ENCODE measurements at places on chromosomes 3 and 15.

- DNase-seq, result no peak
These were observed 4.0 kb upstream of the PHGR1 start for GRCh38 chr15:40346579-40347558.

DNA sequence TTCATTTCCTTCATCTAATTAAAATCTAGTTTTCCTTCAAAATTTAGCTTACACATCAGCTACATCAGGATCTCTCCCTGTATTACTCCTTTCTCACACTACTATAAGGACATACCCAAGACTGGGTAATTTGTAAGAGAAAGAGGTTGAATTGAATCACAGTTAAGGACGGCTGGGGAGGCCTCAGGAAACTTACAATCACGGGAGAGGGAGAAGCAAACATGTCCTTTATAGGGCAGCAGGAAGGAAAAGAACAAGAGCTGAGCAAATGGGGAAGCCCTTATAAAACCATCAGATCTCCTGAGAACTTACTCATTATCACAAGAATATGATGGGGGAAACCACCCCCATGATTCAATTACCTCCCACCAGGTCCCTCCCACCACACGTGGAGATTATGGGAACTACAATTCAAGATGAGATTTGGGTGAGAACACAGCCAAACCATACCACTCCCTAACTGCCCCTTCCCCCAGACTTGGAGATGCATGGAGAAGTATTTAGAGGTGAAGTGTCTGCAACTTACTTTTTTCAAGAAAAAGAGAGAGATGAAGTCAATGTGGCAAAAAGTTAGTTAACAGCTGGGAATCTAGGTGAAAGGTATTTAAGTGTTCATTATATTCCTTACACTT is 21.3 kb downstream of the PRTG start:
- DNase-seq, result no peak

- DNase-seq, result no peak
These were observed 177.5 kb downstream of the EPHA6 start for GRCh38 chr3:96991800-96992365.

DNA sequence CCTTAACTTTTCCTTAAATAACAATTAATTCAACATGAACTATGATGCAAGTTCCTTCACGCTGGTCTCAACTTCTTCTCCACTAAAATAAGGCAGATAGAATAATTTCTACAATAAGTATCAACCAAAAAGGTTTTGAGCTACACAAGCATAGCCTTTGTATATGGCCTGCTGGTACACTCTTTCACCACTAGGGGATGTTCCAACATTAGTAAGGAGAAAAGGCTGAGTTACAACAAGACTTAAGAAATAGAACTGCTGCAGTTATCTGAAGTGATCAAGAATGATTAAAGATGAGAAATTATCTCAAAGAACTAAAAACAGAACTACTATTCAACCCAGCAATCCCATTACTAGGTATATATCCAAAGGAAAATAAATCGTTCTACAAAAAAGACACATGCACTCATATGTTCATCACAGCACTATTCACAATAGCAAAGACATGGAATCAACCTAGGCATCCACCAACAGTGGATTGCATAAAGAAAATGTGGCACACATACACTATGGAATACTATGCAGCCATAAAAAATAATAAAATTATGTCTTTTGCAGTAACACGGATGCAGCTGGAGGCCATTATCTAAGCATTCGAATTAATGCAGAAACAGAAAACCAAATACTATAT is 14.4 kb downstream of the ATP13A3 start:
- DNase-seq, result no peak

DNA sequence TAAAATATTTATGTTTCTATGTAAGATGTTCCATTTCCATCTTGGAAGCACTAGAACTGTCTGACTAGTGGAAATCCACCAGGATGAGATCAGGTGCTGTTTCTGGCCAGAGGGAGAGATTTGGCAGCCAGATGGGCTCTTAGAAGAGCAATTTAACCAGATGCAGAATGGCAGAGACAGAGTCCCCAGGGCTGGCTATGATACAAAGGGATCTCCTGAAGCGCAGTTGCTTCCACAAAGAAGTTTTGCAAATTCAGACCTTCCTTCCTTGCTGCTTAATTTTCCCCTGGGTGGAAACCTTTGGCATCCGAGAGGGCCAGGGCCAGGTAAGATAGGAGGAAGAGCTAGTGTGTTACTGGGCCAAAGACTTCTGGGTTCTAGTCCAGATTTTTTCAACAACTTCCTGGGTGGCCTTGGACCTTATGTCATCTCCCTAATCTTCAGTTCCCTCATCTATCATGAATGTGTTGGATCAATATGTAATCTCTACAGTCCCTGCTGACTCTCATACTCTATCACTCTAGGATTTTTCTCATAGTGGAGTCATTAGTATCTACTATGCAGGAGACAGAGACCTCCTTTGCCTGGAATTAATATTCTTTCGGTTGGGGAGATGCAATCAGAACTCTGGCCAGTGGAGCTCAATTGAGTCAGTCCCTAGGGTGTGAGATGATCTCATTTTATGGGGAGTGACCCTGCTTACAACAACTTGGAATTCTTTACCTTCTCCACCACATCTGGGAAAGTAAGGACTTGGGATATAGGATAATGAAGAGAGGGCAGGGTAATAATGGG is 41.1 kb upstream of the NDUFB4 start:
- no peak for DNase-seq
